ENCODE measurements at places on chromosomes 11 and 22.

DNA sequence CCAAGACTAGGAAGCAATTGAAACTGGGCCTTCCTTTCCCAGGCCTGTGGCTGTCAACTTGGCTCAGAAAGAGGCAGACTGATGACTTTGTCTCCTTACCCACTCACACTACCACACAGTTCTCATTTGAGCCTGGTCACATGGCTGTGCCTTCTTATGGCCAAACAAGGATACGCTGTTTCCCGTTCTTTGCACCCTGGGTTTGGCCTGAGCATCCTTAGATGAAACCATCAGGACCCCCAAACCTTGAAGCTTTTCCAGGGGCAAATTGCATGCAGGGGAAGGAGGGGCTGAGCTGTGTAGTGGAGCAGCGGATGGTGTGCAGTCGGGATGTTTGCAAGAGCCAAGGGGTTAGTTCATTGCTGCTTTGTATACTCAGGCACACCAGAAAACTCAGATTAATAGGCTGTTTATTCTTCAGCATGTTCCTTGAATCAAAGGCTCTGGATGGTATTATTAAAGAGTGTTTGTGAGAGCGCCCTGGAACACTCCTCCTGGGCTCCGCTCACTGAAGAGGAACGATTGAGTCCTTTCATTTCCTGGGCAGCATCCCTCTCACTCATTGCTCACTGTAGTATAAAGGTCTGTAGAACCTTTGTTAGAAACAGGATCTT lies 69.8 kb downstream of the ARFGAP2 start:
- no peak for DNase-seq

DNA sequence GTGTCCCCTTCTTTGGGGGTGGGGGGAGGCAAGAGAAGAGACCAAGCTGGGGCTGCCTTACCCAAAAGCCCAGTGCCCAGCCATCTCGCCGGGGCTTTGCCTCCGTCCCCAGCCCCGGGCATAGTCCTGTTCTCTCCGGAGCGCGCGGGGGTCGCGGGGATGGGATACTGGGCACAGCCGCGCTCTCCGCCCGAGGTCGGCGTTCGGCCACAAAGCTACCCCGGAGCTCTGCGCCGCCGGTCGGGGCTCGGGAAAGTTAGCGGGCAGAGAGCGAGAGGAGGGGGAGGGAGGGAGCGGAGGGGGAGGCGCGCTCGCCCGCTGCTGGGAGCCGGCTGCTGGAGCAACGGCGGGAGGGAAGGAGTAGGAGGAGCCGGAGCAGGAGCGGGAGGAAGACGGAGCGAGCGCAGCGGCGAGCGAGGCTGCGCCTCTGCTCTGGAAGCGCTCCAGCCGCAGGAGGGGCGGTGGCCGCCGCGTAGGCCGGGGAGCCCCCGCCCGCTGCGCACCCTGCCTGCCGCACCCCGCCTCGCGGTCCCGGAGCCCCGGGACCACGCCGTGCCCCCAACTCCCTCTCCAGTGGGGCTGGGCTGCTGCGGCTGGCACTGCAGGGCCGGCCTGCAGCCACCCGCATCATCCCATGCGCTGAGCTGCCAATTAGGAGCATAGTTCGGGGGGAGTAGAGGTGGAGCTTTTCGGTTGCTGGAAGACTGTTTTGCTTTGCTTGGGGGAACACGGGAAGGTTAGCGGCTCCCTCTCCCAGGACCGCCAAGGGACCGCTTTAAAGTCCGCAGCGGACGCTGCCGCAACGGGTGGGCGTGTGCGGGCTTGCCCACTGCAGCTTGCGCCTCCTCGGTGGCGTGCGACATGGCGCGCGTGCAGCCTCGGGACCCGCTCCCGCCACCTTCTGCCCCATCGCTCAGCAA lies at the start of gene SCN4B:
Gene SCN4B, minus strand, starts transcription at position 272 of the 920 bp plus-strand sequence. Its CDS starts 150 bp downstream, at position 122.
- peak; percentile 85 for DNase-seq

DNA sequence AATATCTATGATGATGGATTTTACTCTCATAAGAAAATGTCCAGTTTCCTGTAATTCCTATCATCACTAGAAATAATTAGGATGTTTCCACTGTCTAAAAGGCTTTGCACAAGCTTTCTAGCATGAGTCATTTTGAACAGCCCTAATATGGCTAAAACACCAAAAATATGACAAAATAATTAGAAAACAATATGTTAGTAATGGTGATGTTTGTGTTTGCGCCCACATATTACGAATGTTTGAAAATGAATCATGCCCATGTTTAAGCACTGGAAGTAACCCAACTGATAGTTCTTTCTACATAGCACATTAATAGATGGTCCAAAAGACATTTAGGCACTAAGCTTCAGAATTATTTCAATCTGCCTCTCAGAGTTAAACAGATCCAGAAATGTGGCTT lies 96.0 kb downstream of the TRPC6 start:
- no peak for DNase-seq

DNA sequence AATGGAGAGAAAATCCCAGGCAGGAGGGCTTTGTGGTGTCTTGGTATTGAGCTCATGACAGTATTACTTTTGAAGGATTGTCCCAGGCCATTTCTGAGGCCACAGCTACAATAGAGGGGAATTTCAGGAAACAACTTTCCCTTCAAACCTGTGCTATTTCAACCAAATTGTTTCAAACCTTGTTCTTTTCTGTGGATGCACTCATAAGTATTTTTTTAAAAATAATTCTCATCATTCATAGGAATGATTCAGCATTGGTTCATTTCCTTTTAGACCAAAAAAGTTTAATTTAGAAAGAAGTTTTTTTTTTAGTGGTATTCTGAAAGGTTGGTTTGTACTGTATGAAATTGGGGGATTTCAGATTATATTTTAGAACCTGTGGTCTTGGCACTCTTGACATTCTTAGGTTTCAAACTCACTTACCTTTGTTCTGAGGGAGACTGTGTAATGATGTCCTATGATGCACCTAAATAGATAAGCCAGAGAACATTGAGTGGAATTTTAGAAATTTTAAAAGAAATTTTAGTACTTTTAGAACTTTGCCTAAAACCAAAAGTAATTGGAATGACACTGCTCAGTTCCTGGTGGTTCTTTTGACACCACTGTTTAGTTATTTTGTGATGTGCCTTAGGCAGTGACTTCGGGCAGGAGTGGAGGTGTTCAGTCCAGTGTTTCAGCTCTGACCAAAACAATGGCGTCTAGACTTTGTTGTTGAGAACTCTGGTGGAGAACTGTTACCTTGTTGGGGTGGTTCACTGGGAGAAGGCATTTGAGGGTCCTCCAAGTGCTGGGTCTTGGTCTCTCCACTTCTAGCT lies 12.2 kb downstream of the TEAD1 start:
- no peak for DNase-seq

DNA sequence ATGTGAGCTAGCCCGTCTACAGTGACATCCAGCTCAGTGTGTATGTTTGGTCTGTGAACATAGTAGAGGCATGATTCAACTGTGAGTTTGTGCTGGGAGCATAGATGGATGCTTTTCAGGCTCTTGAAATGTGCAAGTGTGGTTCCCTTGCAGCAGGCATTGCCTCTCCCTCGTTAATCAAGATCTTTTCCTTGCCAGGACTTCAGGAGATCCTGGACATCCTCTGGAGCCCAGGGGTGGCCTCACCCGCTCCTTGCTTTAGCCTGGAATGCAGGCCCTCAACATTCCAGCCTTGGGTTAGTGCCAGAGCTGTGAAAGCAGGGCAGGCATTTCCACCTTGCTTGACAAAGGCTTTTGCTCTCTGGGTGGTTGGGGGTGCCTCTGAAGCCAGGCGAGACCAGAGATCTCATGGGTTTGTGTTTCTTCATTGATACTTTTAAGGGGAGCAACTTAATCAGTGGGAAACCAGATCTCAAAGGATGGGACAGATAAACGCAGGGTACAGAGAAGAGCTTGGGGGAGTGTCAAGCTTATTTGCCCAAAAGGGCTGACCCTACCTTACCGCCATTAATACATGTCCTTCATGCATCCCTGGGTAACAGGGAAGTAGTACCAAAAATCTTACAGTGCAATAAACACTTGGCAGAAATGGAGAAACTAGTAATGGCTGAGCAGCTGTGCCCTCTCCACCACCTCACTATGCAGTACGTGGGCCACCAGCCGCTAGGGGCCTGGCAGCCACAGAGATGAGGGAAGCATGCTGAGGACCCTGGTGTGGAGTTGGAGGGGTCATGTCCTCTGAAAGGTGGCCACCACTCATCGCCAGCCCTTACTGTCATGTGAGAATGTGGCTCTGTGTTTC lies 72.1 kb downstream of the PTPRJ start:
- no peak for DNase-seq

- no peak for DNase-seq
Observed at GRCh38 chr11:75286826-75287465, 46.4 kb downstream of the TPBGL start.

- DNase-seq = no peak
Observed at GRCh38 chr22:43157874-43158546, 6.7 kb downstream of the TSPO start.

- DNase-seq = no peak
Observed at GRCh38 chr22:48314073-48314472, 1513.6 kb downstream of the BRD1 start.

- no peak for DNase-seq
Observed at GRCh38 chr11:70410276-70411205, 12.2 kb downstream of the CTTN start.

- DNase-seq = no peak
Observed at GRCh38 chr22:38273135-38273826, 471 bp upstream of the TMEM184B start.

GRCh38 chr22:32708830-32709229 lies 92.7 kb upstream of the TIMP3 start:
- peak; percentile 66 for DNase-seq

- peak; percentile 82 for DNase-seq
Observed at GRCh38 chr11:64619811-64620380, 28.9 kb downstream of the SLC22A12 start.

DNA sequence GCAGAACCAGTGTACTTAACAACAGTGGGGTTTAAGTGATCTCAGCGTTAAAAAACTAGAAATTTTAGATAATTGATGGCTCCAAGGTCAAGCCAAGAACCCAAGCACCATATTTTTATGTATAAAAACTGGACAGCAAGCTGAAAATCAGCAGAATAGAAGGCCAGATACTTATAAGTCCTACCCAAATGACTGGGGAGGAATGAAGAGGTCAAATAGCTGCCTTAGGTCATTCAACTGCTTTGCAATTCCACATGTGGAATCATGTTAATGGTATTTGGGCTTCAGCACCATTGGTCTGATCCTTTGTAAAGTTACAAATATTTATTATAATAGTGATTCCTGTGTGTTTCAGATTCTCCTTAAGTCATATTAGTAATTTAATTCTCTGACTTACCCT lies 108.4 kb downstream of the FAT3 start:
- DNase-seq = no peak

- DNase-seq = peak; percentile 39
Observed at GRCh38 chr11:1749395-1750351, 722 bp downstream of the IFITM10 start.

GRCh38 chr11:15615398-15616096 lies 500.8 kb downstream of the INSC start:
- no peak for DNase-seq

DNA sequence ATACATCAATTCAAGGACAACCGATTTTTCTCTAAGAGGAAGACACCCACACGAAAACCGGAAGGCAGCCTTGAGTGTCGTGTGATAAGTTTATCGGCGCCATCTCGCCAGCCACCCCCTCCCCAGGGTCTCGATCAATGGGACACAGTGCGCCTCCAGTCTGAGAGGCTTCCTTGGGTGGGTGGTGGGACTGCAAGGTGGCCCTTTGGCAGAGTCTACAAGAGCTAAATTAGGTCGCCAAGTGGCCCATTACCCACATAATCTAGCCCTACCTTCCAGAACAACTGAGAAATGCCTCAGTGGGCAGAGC lies 64.0 kb downstream of the CD6 start:
- no peak for DNase-seq

- DNase-seq = no peak
Observed at GRCh38 chr22:29435236-29436136, 2.9 kb upstream of the RFPL1 start.

DNA sequence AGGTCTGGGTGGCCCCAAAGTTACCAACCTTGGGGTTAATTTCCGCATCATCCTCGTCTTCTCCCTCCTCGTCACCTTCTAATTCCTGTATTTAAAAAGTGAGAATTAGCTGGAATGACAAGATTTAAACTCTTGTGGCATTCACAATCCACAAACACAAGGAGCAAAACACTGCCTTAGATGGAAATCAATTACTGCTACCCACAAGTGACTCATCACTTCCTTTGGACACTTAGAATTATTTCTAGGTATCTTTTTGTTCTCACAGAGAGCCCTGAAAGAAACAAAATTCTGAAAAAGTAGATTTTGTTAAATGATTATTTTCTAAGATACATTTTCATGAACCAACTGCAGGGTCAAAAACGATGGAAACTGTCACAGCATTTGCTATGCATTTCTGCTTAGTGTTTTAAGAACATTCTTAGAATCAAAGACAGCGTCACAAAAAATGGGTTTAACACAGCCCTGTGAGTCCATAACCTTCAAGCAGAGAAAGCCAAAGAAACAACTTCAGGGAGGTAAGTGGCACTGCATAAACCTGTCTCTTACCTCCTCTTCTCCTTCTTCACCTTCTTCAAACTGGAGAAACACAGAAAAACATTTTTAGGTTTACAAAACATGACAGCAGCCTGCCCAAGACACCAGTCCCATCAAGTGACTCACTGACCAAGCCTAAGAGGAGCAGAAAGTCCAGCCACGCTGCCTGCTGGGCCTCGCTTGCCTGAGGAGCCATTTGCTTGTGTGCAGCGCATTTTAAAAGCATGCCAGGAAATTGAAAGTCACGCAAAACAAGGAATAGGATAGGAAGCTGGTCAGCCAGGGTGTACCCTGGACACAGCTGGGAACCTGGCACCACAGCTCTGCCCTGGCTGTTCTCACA lies 22.3 kb upstream of the PHLDA2 start:
- no peak for DNase-seq

DNA sequence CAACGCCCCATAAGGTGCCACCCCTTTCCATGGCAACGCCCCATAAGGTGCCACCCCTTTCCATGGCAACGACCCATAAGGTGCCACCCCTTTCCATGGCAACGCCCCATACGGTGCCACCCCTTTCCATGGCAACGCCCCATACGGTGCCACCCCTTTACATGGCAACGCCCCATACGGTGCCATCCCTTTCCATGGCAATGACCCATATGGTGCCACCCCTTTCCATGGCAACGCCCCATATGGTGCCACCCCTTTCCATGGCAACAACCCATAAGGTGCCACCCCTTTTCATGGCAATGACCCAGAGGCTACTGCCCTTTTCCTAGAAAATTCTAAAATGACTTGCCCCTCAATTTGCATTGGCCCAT lies 72.1 kb downstream of the BRD1 start:
- DNase-seq = no peak

DNA sequence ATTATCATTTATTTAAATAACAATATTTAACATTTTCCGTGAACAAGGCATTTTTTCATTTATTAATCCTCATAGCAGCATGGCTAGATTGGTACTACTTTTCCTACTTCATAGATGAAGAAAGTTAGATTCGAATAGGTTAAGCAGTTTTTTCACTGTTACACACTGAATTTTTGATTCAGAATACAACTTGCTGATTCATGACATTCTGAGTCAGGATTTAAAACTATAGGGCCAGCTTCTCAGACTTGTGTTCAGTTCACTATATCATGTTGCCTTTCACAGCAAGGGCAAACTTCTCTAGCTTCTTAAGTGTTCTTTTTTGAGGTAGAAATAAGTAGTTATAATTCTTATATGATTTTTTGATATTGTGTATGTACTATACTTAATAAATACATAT lies 31.5 kb downstream of the CYP2R1 start:
- DNase-seq = no peak

Measured in femur (tissue), 1 donor.